Right atrium auricular region (tissue), 2 donors: ENCODE measurements at places on chromosomes 4 and X. TPM values are rescaled to one million over a fixed set of nuclear protein-coding genes. Genes with fewer than 3 reads are reported as not detected.
A peak's percentile ranks its signal among the peaks of the same experiment; 100 is the strongest.

GRCh38 chrX:93637591-93637990 is 35.8 kb downstream of the NAP1L3 start:
- no peak for DNase-seq

GRCh38 chr4:47852136-47852535 is 14.3 kb upstream of the CORIN start:
- no peak for DNase-seq

- no peak for DNase-seq
These were observed 20.6 kb upstream of the KIAA0232 start for GRCh38 chr4:6761649-6762615.

The ITGB1BP2 gene
- total RNA-seq = 172 TPM

DNA sequence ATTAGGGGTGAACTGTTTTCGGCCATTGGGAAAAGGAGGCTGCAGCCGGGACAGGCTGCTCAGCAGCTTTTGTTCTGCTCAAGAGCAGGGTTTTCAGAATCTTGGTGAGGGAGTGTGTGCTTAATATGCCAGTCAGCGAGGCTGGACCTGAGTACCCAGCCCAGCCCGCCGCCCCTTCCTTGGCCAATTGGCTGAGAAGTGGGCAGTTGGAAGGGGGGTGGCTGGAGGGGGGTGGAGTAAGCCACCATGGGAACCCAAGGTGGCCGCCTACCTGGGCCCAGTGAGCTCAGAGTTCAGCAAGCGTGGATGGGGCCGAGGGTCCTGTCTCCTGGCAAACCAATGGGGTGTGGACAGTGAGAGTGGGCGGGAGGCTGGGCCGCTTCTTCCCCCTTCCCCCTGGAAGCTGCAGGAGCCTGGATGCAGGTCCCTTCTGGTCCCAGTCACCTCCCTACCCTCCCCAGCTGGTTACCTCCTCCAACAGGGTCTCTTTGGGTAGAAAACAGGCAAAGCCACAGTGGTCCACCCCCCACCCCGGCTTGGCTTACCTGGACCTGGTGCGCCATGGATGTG is 52.5 kb downstream of the SORCS2 start:
- no peak for DNase-seq

DNA sequence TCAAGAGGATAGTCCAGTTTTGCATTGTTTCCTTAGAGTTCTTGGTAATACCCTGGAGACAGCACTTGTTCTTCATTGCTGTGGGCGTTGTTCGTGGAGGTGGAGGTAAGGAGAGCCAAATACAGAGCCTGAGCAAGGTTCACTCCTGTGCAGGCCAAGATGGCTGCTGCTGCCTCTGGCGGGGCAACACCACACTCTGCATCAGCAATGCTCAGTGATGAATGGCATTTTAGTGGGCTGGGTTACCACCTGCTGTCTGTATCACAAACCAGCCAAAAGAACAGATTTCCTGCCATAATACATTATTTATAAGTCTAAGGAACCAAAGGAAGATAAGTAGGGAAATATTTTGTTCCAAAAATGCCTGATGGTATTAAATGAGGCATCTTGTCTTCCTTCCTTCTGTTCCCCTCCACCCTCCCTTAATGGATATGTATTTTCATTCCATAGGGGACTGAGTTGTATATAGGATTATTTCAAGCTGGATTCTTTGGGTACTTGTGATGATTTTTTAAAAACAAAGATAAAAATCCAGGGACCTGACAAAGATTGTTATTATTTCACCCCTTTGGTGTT is 61.6 kb upstream of the LIMCH1 start:
- DNase-seq = no peak

The TCEAL2 gene
- total RNA-seq = 9.6 TPM

The ADAM29 gene
- total RNA-seq = not detected

DNA sequence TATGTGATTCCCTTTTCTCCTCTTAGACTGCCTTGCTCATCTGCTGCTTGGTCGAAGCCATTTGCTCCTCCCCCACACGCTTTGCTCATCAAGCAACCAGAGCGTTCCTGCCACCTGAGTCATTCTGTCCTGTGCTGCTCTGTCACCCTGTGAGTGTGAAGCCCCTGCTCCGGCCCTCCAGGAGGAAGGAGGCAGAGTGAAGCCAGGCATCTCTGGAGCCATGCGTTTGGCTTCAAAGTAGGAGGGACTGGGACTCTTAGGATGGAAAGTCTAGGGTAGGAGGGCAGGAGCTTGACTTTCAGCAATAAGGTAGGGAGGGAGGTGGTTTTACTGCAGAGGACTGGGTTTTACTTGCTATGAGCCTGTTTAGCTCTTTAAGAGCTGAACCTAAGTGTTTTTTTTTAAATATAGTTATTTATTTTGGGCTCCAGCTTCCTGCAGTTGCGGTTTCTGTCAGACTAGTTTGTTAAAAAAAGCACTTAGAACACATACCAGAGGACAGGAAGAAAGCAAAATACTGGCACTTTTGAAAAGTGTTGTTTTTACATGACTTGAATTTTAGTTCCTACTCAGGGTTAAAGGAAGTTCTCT is 63.6 kb downstream of the SPINK2 start:
- DNase-seq = peak; percentile 59

DNA sequence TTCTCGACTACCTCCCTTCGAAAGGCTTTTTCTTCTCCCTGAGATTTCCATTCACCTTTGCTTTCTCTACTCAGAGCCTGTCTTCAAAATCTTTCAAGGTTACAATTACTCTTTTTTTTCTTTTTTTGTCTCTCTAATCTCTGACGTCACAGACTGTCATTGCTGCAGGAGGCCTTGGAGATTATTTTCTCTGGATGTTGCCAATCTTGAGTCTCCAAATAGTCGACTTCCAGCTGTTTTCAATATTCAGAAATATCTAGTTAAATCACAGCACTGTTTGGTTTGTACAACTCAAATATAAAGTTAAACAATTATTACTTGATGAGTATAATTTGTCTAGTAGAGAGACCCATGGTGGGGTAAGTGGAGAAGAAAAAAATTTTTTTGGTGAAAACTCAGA is 359.0 kb upstream of the BOD1L1 start:
- no peak for DNase-seq

- no peak for DNase-seq
These were observed 16.8 kb upstream of the SH3TC1 start for GRCh38 chr4:8182294-8182693.

DNA sequence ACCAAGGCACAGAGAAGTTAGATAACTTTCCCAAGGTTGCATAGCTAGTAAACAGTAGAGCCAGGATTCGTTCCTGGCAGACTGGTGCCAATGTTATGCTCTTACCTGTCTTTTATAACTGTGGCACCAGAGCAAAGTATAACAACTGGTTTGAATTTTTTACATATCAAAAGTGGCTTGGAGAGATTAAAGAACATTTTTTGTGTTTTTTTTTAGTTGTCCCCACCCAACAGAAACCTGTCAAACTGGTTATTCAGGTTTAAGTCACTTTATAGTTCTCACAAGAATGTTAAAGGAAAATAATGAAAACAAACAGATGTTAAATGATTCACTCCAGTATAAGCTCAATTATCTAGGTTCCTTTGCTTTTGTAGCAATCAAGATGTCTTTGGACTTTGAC is 15.6 kb upstream of the FAM47E start:
- DNase-seq = no peak

The AP1AR gene
- 10.2 TPM for total RNA-seq

DNA sequence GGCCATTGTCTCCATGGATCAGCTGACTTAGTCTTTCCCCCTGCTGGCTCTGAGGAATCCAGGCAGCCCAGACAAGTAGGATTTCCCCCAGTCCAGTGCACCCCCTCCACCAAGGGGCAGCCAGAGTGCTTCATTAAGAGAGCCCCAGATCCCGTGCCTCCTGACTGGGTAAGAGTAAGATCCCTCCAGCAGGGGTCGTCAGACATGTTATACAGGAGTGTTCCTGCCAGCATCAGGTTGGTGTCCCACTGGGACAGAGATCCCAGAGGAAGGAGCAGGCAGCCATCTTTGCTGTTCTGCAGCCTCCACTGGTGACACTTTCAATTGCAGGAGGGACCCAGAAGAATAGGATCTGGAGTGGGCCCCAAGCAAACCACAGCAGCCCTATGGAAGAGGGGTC is 29.0 kb upstream of the INPP4B start:
- DNase-seq = no peak

The IQCM gene
- not detected for total RNA-seq

DNA sequence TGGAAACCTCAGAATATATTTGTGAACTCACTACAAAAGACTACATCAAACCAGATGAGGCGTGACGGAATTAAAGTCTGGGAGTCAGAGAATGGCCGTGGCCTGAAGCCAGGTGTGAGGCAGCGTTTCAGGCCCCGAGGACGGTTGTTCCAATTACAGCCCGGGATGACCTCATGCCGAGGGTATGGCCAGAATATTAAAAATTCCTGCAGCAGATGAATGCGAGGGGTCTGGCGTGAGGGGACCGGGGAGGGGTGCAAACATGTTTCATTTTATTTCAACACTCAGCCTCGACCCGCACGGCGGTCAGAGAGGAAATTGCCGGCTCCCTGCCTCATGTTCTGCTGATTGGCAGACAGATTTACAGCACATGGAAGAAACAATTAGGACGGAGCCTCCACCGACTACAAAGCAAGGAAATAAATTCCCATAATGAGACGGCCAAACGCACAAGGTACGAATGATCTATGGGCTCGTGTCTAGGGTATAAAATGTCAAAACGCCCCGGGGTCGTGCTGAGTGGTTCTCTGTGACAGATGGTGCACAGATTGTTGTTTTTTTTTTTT is 289.7 kb downstream of the SHOX start:
- no peak for DNase-seq

- DNase-seq = no peak
These were observed 303.3 kb upstream of the TECRL start for GRCh38 chr4:64712590-64712989.

DNA sequence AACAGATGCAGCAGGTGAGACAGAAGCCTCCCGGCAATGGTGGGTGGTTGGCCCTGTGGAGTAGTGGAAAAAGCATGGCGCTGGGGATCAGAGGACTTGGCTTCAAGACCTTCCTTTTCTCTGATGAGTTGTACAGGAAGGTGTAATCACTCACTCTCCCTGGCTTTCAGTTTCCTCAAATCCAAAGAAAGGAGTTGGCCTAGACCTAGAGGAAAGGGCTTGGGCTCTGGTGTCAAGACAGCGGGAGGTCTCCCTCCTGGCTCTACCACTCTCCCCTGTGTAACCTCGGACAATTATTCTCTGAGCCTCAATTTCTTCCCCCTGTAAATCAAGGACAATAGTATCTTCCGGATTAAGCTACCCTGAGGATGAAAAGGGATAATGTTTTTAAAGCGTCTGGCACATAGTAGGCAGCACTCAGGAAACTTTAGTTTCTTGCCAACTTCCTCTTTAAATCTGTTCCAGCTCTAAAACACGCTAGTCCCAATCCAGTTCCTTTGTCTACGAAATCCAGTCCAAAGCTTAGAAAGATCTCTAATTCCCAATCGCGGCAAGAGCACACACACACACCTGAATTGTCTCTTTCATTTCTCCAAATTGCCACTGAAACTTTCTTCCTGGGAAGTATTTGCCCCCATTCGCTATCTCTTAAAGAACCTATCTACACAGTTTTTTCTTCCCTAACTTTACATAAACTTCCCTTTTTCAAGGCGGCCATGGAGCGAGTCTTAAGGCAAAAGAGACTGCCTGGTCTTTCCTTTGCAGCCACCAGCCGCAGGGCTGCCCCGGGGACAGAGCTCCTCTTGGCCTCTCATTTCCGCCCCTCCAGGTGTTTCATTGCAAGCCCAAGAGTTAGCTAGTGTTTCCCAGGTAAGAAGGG is 29.9 kb upstream of the GPC4 start:
- no peak for DNase-seq

- DNase-seq = no peak
These were observed 2365.6 kb downstream of the ARAP2 start for GRCh38 chr4:33878710-33879109.

- no peak for DNase-seq
These were observed 36.9 kb downstream of the RP2 start for GRCh38 chrX:46873746-46874145.

DNA sequence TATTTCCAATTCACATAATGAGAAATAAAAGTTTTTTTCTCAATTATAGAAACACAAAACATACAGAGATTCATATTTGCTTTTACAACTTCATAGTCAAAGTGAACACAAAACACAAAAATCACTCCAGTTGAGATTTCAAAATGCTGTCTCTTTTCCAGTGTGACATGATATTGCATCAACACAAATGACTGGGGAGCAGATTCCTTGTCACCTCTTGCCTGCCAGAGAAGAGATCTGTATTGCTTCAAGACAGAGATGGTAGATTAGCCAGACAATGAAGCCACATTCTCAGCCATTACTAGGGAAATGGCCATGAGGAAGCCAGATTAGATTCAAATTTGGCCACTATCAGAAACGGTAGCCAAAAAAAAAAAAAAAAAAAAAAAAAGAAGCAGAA is 2313.1 kb upstream of the AGA start:
- DNase-seq = no peak

- no peak for DNase-seq
These were observed 11.5 kb downstream of the SH3RF1 start for GRCh38 chr4:169259271-169259670.

- peak; percentile 94 for DNase-seq
These were observed 44.8 kb downstream of the GAB1 start for GRCh38 chr4:143381189-143382118.

GRCh38 chr4:125042041-125042440 is 272.7 kb upstream of the FAT4 start:
- no peak for DNase-seq

DNA sequence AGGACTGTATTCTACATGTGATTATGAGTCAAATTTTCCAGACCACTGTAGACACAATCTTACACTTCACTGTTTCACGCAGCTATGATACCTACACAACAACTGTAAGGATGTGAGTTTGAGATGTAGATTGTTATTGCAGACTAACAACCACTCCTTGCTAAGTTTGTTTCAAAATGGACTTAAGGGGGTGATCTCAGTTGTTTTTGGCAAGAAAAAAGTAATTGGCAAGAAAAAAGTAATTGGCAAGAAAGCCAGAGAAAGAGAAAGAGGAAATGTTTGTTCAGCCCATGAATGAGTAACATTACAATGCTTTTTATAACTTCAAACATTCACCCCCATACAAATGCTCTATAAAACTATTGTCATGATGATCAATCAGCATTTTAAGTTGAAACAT is 466.4 kb downstream of the DMD start:
- no peak for DNase-seq

The TLR8 gene
- 2.4 TPM for total RNA-seq

The FGF13 gene
- total RNA-seq = 1.9 TPM

DNA sequence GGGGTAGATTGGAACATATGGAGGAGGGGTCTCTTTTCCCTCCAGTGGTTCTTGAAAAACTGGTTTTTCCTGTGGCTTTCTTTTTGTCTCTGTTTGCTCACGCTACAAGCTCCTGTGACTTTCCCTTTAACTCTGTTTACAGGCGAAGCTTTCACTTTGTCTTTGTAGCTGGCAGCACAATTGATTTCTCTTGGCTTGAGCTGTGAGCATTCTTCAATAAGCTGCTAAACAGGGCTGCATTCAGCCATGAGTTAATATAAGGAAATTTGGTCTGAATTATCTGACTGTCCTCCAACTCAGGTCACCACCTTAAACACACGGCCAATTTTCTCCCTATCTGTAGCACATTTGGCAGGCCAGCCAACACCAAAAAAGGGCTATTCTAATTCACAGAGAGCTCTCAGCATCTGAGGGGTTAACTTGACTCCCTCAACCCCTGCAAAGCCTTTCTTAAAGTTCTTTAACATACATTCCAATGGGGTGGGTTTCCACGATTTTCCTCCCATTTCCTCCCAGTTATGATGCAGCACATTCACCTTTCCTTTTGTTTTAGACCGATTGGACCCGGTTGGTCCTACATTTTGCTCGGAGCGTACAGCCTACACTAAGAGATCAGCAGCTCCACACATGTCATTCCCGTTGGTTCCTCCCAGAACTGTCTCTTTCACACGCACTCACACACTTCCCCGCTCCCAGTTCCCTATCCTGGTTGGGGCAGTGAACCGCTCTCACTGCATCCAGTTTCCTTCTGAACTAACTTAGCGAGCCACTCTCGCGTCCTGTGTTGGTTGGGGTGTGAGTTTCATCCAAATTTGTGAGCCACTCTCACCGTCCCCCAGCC is 45.4 kb downstream of the UGT2A3 start:
- DNase-seq = peak; percentile 59
